ENCODE measurements at places on chromosomes 5 and 9. TPM values are rescaled to one million over a fixed set of nuclear protein-coding genes. Genes with fewer than 3 reads are reported as not detected.

- no peak for DNase-seq
Measured at GRCh38 chr9:13070612-13071595, 208.6 kb downstream of the MPDZ start.

DNA sequence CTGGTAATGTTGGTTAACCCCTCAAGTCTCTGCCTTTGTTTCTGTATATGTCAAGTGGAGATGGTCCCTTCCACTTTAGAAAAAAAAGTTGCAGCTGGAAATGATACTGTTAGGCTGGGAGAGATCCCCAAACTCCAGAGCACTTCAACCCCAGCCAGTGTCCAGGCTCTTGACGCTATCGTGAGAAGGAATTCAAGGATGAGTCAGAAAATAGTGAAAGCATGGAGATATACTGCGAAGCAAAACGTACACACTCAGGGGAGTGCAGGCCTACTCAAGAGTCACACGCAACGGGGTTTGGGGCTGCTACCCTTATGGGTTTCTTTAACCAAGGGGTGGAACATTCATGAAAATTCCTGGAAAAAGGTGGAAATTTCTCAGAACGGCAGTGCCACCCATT is 24.9 kb downstream of the KCNV2 start:
- DNase-seq = peak; percentile 71

DNA sequence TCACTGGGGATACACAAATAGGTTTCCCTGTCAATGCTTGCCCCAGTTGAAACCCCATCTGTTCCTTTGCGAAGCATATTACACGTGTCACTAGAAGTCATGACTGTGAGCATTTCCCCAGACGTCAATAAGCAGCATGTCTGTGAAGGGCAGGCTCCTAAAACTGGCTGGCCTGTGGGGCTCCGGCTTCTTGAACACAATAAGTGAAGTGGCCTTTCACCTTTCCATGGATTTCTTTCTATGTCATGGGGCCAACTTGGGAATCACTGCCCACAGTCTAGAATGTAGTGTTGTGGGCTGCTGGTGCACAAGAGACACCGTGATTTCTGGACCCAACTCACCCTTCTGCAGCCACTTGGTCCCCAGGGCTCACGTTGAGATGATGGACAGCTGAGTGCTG is 60.4 kb upstream of the CTSL start:
- DNase-seq = no peak

GRCh38 chr9:99808454-99808853 is 13.2 kb upstream of the NR4A3 start:
- no peak for DNase-seq

GRCh38 chr9:122016744-122017143 is 76.4 kb downstream of the TTLL11 start:
- peak; percentile 19 for DNase-seq

GRCh38 chr9:35367451-35367850 is 122.5 kb upstream of the RUSC2 start:
- peak; percentile 72 for DNase-seq

Gene TICAM2
- total RNA-seq = 7.1 TPM

Gene RAI14
- total RNA-seq = 291 TPM

All from fibroblast of villous mesenchyme (primary cell).